Epithelial cell of esophagus (primary cell): ENCODE measurements at places on chromosomes 1 and 21.

DNA sequence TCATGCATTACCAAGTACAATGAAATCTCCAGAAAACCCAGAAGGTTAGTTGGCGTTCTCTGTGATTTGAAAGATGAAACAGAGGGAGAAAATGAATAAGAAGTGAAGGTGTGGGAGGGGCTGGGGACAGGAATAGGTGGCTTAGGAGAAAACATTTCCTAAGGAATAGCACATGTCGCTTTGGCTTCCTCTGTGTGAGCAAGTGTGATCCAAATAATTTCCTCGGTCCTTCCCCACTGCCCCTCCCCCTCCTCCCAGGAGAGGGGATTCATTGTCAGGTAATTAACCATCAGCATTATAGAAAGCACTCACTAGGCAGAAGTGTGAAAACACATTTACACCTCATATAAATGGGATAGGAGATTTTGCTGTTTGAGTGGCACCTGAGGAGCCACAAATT, 105.5 kb downstream of the NUF2 start:
- no peak for DNase-seq

GRCh38 chr1:82401116-82401515, 600.4 kb downstream of the ADGRL2 start:
- no peak for DNase-seq

DNA sequence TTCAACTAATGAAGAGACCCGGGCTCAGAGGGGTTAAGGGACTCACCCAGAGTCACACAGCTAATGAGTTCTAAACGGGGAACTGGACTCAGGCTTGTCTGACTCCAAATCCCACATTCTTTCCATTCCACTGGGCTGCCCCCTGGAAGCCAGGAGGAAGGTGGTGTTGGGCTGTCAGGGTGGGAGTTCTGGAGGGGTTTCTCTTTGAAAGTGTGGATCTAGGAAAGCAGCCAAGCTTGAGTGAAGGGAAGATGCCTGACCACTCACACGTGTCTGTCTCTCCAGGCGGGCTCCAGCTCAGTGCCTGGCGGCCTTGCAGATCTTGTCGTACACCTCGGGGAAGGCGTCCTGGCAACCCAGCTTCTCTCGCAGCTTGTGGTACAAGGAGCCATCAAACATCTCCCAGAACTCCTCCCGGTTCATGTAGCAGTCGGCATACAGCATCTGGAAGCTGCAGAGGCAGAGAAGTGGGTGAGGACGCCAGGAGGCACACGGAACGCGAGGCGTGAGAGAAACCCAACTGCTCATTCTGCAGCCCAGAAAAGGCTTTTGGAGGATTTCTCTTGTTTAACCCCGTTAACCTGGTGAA, 35.0 kb downstream of the DHCR24 start:
- no peak for DNase-seq

DNA sequence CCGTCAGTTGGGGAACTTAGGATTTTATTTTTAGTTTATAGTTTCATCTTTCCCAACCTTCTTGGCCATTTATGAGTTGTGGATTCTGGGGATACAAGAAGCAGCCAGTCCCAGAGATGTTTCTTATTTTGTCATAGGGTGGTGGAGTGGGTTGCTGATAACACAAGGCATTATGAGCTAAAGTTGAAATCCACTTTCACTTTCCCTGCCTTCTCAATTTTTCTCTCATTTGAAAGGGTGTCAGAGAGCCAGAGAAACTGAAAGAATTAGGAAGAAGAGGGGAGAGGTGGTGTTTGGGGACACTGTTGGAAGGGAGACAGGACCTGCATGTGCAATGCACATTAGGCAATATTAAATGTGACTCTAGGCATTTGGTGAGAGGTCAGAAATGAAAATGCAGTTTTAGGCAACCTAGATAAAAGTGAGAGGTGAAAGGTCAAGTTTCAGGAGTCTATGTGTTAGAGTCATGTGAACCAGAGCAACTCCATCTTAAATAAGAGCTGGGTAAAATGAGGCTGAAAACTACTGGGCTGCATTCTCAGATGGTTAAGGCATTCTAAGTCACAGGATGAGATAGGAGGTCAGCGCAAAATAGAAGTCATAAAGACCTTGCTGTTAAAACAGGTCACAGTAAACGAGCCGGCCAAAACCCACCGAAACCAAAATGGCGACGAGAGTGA, 71.1 kb upstream of the F3 start:
- no peak for DNase-seq

GRCh38 chr1:225700164-225700821, 47.4 kb upstream of the ENAH start:
- DNase-seq: peak; percentile 98

GRCh38 chr1:94012708-94013366, 103.6 kb upstream of the GCLM start:
- no peak for DNase-seq

- DNase-seq: no peak
Measured at GRCh38 chr1:161949548-161949947, 74.1 kb downstream of the OLFML2B start.

- DNase-seq: peak; percentile 75
Measured at GRCh38 chr1:154328318-154329151, 3.2 kb downstream of the ATP8B2 start.
